Cardiac fibroblast (primary cell): ENCODE measurements at places on chromosomes 12 and 14.
A peak's percentile ranks its signal among the peaks of the same experiment; 100 is the strongest.

DNA sequence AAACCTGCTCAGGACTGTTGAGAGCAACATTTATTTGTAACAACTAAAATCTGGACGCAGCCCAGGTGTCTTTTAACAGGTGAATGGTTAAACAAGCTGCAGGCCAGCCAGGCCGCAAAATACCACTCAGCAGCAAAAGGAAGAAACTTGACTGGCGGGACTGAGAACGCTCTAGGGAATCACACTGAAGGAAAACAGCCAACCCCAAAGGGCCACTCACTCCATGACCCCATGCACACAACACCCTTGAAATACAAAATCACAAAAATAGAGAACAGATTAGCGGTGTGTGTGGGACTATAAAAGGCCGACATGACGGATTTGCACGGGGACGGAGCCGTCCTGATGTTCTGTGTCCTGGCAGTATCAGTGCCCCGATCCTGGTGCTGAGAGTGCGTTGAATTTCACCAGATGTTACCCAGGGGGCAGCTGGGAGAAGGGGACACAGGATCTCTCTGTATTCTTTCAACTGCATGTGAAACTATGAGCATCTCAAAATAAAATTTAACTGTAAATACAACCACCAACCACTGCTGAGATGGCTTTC, 23.0 kb downstream of the VPS37B start:
- DNase-seq = no peak

GRCh38 chr14:105863296-105864108, 337.1 kb downstream of the TMEM121 start:
- DNase-seq = no peak

- no peak for DNase-seq
Observed at GRCh38 chr14:72947366-72948160, 21.3 kb downstream of the DCAF4 start.

DNA sequence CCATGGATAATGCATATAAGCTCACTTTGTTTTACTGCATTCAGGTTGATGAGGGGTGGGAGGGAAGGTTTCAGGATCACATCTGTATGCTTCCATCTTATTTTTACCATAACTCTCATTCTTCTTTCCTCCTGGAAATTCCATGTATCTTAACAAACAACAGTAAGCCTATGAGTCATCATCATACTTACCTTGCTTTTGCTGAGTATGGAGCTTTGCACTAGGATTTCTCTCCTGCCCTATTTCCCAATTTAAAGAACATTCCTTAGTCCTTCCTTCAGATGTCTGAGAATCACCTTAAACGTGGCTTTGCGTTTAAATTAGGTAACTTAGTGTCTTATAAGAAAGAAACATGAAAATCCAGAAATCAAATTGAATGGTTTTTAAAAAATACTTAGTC, 1.6 kb upstream of the CLEC14A start:
- no peak for DNase-seq

DNA sequence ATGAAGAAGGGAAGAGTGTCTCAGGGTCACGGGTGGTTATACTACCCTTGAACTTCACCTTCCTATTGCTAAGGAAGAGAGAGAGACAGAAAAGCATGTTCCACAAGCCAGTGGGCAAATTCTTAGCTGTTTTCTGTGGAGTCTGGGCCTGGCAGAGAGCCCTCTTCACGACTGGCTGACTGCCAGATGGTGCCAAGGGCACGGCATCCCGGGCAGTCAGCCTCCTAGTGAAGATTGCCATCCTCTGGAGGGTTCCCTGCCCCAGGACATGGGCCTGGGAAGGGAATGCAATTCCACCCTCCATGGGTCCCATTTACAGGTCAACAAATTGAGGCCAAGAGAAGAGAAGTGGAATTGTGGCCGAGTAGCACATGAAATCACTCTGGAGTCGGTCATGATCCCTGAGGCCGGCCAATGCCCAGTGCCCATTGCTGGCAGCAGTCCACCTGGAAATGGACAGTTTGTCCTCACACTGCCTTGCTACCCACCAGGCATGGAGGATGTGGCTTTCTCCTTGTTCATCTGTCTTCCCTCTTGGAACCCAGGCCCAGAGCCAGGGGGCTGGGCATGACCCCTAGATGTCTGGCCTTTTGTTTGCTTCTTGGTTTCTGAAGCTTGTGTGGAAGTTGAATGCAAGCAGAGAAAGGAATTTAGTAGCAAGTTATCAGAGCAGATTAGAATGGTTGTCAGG, 9.9 kb downstream of the TUNAR start:
- no peak for DNase-seq

- DNase-seq = no peak
Observed at GRCh38 chr12:95107362-95107761, 33.9 kb upstream of the NR2C1 start.

DNA sequence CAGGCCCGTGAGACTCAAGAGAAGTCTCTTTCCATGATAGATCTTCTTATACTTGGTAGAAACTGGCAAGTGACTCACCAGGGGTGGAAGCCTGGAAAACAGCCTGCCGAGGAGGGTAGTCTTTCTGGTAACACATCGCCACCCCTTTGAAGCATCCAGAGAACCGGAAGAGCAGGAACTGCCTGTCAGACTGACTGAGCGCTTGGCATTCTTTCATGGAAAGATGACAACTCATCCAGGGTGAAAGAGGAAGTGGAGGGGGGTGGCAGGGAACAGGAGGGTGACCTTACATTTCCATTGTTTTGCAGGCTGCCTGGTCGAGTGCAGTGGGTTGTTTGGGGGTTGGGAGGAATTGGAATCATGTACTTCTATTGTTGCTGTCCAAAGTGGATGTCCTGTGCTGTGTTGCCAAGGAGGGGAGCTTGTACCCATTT, 34.5 kb downstream of the PRKCH start:
- DNase-seq = peak; percentile 88

DNA sequence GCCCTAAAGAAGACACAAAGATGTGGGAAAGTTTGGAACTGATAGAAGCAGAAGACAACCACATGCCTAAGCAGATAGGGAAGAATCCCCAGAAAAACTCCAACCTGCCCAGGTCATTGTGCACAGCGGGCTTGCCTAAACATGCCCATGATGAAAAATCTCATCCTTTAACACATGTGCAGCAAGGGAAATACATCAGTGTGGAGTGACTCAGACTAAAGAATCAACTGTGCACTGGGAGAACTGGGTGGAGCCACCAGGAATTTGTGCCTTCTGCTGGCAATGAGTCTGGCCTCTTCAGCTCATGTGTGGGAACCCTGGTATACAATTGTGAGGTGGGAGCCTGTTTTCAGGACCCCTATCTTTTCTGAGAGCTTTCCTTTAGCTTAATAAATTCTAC, 398.5 kb downstream of the FSCB start:
- peak; percentile 6 for DNase-seq

DNA sequence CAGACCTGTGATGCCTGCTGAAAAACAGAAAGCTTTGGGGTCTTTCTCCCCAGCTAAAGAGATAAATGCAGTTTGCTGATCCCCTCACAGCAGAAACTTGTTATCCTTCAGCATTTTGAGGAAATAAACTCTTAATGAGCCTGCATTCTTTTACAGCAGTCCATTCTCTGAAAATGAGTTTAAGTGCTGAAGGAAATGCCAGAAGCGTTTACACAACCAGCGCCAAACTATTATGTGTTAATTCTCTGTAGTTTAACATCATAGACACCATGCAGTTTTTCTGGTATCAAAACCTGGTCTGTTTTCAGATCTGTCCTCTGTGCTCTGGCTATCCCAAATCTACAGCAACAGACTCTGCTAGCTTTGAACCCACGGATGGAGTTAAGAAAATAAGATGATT, 291.3 kb downstream of the NPAS3 start:
- no peak for DNase-seq

DNA sequence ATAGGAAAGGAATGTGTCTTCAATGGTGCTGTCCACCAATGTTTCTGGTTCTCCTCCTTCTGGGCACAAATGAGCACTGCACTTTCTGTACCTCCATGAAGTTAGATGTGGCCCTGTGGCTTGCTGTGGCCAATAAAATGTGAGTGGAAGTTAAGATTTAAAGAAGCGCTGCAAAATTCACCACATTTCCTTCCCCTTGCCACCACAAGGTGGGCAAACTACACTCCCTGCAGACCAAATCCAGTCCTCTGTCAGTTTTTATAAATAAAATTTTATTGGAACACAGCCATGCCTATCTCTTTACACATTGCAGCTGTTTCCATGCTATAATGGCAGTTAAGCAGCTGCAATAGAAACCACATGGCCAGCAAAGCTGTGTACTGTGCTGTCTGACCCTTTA, 141.4 kb upstream of the TMPO start:
- peak; percentile 21 for DNase-seq
